ENCODE measurements at places on chromosomes 12 and 14.

DNA sequence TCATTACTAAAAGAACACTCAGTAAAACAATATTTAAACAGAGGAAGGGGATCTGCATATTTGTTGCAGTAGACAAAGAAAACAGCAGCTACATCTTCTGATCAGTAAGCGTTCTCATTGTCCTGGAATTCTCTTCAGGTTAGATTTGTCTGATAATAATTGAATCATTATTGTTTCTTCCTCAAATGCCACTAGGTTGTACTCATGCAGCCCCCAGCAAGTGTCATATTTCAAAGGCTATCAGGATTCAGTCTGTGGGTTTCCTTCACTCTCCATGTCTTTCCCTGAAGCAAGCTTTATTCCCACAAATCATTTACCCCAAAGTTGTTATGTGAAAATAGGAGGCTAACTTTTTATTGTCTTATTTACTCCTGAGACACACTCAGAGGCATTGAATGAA, 14.7 kb downstream of the PIK3C2G start:
- peak; percentile 8 for DNase-seq

- no peak for DNase-seq
Measured at GRCh38 chr12:18151036-18151435, 61.0 kb upstream of the RERGL start.

GRCh38 chr12:113422030-113422885, at the start of gene SDSL:
Gene SDSL, plus strand, starts transcription at chr12:113422380. Its CDS starts 5,603 bp downstream, at chr12:113427983.
- DNase-seq: peak; percentile 87

- DNase-seq: no peak
Measured at GRCh38 chr14:31340297-31341063, 79.9 kb downstream of the HEATR5A start.

- no peak for DNase-seq
Measured at GRCh38 chr12:19026614-19027488, 102.7 kb upstream of the PLEKHA5 start.

- no peak for DNase-seq
Measured at GRCh38 chr12:47813511-47814196, 6.0 kb downstream of the HDAC7 start.

GRCh38 chr12:15146585-15146984, 74.6 kb downstream of the RERG start:
- no peak for DNase-seq

- DNase-seq: no peak
Measured at GRCh38 chr12:64253356-64253755, 31.3 kb upstream of the KICS2 start.

DNA sequence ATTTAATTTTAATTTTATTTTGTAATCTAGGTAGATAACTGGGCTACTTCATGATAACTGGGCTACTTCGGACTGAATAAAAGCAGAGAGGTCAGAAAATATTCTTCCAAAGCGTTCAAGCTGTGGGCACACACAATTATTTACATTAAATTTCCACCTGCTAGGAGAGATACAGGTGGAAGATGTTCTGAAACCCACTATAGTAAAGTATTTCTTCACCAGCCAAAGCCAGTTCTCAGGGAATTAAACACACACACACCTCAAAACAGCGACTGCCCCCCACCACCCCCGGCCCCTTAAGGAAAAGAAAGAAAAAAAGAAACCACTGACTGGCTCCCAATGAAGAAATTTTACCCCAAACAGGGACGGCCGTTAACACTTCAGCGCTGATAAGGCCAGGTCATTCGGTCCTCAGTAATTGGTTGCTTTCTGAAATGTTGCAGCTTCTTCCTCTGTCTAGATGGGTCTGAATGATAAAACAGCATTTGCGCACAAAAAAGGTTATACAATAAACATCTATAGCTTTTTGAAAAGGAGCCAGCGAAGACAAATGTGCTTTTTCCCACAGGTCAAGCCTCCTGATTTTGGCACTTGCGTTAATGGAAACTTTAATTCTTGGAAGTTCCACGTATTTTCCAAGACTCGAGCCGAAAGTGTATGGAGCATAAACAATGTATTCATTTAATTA, 771 bp upstream of the KCNJ8 start:
- no peak for DNase-seq

GRCh38 chr12:47949441-47950341, 13.7 kb upstream of the TMEM106C start:
- DNase-seq: peak; percentile 94

GRCh38 chr12:47651368-47652254, 54.2 kb downstream of the RPAP3 start:
- peak; percentile 78 for DNase-seq

DNA sequence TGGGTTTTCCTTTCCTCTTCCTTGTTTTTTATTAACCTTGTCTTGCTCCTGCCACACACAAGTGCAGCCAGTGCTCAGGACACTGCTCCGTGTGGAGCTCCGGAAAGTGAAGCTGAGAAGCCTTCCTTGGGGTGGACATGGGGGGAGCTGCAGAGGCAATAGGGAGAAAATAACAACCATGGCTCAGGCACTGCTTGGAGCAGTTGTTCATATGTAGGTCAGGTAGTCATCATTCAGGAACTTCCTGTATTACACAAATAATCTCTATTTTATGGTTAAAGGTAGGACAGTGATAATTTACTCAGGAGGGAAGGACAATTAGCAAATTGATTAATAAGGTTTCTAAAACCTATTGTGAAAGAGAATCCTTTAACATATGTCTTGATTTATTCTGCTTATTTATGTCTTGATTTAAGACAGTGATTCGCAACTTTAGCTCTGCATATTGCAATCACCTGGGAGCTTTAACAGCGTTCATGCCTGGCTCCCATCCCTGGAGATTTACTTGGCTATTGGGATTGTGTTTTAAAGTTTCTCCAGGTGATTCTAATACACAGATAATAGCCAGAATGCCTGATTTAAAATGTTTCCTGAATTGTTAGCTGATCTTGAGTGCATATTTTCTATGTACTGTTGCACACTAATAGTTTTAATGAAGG, 92.1 kb downstream of the ETV6 start:
- DNase-seq: no peak

- DNase-seq: no peak
Measured at GRCh38 chr14:36284971-36285595, 35.4 kb downstream of the MBIP start.

- no peak for DNase-seq
Measured at GRCh38 chr14:89283327-89284060, 133.5 kb downstream of the FOXN3 start.

DNA sequence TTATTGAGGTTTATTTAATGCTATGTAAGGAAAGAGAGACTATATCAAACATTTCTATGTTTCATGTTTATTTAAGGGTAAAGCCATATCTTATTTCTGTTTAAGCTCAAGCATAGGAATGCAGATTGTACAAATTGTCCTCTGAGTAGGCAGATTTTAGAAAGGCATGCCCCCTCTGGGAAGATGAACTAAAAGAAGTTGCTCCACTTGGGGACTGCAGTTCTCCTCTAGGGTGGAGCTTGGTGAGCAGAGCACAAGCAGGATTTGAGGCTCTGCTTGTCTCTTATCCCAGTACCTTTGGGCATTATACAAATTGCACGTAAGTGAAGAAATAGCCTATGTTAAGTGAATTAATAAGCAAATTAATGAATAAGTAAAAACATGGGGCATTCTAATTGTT, 96.2 kb upstream of the PDE3A start:
- DNase-seq: no peak

DNA sequence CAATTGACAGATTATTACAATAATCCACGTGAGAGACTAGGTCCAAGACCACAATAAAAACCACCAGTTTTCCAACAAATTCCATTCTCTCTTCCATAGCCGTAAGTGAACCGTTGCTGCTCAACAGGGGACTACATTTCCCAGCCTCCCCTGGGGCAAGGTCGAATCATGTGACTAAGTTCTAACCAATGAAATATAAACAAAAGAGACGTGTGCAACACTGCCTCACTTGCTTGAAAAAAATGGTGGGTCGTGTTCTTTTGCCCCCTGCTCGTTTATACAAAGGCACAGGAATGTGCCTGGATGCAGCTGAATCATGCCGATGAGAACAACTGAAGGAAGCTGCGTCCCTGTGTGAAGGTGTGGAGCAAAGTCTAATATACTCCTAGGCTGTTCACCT, 51.1 kb downstream of the HSPB8 start:
- DNase-seq: peak; percentile 47

GRCh38 chr14:50835280-50835679, 4.3 kb upstream of the NIN start:
- DNase-seq: peak; percentile 29

- DNase-seq: no peak
Measured at GRCh38 chr12:81021131-81021748, 56.6 kb upstream of the ACSS3 start.

DNA sequence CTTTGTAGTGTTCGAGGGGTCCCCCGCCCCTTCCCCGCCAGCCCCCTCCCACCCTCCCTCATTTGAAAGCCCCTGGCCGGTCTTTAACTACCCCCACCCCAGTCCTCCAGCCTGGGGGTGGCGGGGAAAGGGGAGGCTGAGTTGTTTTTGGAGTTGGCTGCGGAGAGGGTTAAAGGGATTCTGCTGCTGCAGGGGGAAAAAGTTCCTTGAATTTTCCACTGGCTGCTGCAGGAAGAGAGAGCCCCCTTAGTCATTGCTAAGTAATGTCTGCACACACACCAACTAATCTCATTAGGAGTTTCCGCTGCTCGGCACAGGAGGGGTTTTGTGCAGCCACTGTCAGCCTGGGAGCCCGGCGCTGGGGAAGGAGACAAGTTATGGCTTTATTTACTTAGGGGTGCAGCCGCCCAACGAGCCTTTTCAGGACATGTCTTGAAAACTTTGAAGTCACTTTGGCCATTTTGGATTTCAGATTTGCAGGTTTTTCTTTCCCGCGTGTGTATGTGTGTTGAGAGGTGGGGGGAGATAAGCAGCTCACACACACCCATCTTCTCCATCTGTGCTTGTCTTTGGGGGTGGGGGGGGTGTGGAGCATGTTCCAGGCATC, 1.8 kb downstream of the ELK3 start:
- peak; percentile 51 for DNase-seq

DNA sequence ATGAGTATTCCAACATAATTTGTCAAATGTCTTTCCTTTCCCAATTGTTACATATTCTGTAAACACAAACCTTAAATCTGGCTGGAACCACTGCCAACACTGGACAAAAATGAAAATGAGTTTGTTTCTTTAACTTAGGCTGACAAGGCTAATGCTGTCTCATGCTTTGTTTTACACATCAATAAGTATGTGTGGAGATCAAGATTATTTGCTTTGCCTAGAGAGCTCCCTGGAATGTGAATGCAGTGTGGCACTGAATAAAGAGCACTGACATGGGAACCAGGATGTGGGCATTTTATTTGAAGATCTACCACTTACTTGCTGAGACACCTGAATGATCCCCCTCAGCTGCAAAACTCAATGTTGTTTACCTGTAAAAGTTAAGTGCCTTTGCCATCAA, 61.7 kb downstream of the RALGAPA1 start:
- DNase-seq: no peak

DNA sequence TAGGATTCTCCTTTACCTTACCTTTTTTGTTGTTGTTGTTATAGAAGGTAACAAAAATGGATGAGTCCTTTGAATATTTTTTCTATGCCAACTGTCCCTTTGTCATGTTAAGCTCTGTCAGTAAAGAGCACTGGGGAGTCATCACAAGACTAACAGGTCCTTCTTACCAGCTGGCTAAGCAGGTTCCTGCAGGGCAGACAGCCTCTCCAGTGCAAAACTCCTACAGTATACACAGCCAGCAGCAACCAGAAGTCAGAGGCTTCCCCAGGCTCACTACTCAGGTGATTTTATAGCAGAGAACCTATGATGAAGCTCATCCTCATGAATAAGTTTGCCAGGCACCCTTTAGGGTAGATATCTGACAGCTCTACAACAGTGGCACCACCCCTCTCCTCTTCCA, 271.1 kb downstream of the RERGL start:
- no peak for DNase-seq

DNA sequence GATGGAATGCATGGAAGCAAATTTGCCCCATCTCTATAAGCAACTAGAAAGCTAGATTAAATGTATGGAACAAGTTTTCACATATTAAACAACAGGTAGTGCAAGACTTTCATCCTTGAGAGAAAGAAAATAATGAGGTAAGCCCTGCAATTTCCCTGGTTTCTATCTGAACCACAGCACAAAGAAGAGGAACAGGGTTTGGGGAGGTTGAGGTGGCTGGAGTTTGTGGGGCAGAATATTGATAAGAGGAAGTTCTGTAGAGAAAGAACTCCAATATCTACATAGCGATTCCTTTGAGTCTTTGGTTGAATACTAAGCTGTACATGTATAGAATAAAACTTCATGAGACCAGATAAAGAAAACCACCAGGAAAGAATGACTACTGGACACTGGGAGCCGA, 96.3 kb upstream of the CCND2 start:
- DNase-seq: no peak

All from GM03348 (cell line).